ENCODE measurements at places on chromosomes 7 and 10. TPM values are rescaled to one million over a fixed set of nuclear protein-coding genes. Genes with fewer than 3 reads are reported as not detected.

DNA sequence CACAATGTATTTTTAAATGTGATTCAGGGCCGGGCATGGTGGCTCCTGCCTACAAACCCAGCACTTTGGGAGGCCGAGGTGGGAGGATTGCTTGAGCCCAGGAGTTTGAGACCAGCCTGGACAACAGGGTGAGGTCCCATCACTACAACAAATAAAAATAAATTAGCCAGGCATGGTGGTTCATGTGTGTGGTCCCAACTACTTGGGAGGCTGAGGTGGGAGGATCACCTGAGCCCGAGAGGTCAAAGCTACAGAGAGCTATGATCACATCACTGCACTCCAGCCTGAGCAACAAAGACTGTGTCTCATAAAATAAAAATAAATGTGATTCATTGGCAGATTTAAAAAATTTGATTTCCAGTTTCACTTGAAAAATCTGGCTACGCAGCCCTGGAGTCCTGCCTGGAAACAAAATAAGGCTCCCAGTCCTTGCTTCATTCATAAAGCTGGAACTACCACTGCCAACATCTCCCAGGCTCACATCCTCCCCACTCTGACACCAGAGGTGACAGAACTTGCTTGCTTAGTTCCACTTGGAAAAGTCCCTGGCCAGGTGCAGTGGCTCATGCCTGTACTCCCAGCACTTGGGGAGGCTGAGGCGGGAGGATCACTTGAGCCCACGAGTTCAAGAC is 27.9 kb upstream of the SLC35G1 start:
- H3K4me1 ChIP-seq, result no peaks in the 10 kb centered on the region
- H3K27me3 ChIP-seq, result no peaks in the 10 kb centered on the region
- no peak overlapping the region for H3K4me3 ChIP-seq
- no peak for DNase-seq

GRCh38 chr10:25954851-25955250 is 20.8 kb downstream of the MYO3A start:
- no peaks in the 10 kb centered on the region for H3K4me1 ChIP-seq
- H3K27ac ChIP-seq, result no peak overlapping the region
- H3K27me3 ChIP-seq, result no peaks in the 10 kb centered on the region
- H3K36me3 ChIP-seq, result no peaks in the 10 kb centered on the region
- H3K4me3 ChIP-seq, result no peak overlapping the region
- DNase-seq, result no peak

Gene TLL2
- not detected for total RNA-seq

GRCh38 chr10:130463104-130463875 is 327.1 kb downstream of the GLRX3 start:
- H3K27ac ChIP-seq, result no peak overlapping the region
- H3K4me3 ChIP-seq, result no peak overlapping the region
- H3K36me3 ChIP-seq, result no peaks in the 10 kb centered on the region
- H3K4me1 ChIP-seq, result no peaks in the 10 kb centered on the region

GRCh38 chr10:76091926-76092325 is 660.5 kb downstream of the LRMDA start:
- no peaks in the 10 kb centered on the region for H3K4me1 ChIP-seq
- no peaks in the 10 kb centered on the region for H3K27me3 ChIP-seq
- no peak overlapping the region for H3K27ac ChIP-seq
- DNase-seq, result no peak

DNA sequence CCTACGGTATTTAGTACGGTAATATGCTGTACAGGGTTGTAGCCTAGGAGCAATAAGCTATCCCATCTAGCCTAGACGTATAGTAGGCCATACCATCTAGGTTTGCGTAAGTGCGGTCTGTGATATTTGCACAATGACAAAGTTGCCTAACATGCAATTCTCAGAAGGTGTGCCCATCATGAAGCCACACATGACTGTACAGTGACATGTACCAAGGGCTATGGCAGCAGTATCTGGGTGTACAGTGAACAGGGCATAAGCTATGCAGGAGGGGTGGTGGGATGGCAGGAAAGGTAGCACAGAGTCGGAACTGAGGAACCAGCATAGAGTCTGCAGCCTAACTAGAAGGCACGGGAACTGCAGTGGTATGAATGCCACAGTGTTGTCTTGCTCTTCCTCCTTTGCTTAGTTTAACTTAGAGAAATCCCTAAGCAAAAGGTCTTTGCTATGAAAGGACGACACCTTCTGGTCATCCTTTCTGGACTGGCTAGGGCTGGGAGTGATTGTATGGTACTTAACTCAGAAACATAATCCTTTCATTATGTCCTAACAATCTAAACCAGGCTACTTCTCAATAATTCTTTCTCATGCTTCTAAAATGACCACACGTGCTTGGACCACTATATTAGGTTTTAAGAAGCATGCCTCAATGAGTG is 93.5 kb downstream of the DYNC1I1 start:
- no peaks in the 10 kb centered on the region for H3K27me3 ChIP-seq
- H3K36me3 ChIP-seq, result no peaks in the 10 kb centered on the region
- H3K4me1 ChIP-seq, result no peaks in the 10 kb centered on the region

All from natural killer cell (primary cell).